Esophagus squamous epithelium (tissue), 5 donors: ENCODE measurements at places on chromosomes 6 and 20. TPM values are rescaled to one million over a fixed set of nuclear protein-coding genes. Genes with fewer than 3 reads are reported as not detected.

Gene RBM24
- 0.61 TPM for total RNA-seq

DNA sequence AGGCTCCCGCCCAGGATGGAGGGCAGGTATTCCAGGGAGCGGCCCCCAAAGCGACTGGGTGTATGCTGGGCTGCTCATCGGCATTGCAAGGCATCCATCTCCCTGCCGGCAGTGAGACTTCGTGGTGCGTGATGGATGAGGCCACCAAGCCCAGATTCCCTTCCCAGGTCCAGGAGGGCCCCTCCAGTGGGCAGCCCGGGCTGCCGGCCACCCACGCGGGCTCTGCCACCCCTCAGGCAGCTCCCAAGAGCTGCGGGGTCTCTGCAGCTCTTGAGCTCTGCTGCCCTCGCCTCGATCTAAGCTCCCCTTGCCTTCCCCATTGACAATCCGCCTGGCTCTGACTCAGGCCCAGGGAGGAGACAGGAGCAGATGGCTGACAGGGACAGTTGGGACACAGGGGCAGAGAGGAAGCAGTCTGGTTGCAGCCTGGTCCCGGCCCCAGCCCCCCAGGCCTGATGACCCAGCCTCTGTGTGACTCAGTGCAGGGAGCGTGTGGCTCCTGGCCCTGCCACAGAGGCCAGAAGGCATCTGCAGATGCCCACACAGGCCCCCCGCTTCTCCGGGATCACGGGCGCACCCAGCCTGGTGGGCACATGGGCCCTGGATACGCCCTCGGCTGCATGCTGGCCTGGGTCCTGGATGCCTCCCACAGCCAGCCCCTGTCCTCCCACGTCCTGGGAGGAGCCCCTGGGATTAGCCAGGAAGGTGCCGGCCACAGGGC, 33.0 kb downstream of the SLCO4A1 start:
- no peak for DNase-seq

GRCh38 chr6:589090-589489, 67.8 kb downstream of the HUS1B start:
- DNase-seq: no peak

- no peak for DNase-seq
Observed at GRCh38 chr6:162177746-162178145, 549.8 kb downstream of the PRKN start.

DNA sequence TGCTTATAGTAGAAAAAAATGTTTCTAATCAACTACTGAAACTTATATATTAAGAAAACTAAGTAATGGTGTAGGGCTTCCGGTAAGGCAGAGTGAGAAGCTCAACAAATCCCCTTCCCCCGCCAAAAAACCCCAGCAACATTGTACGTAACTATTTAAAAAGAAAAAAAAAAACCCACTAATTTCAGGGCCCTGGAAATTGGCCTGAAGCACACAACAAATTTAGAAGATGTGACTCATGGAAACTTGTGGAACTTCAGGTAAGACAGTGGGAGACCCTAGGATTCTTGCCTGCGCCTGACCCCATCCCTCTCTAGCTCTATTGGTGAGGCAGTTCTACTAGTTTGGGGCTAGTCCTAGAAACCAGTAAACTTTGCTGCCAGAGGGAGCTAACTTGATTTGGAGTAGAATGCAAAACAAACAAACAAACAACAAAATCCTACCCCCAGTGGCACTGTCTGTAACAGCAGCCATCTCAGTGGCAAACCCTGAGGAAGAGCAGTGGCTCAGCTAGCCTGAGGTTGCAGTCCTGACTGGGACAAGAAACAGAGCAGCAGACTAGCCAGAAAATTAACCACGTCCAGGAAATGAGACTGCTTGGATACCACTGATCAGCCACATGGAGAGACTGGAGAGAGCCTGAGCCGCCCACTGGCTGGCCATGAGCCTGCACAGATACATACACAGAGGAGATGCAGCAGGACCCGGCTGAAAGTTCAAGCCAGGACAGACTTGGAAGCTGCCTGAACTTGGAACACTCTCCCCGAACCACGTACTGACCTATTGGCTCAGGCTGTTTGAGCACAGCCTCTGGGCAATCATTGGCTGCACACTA, 135.1 kb downstream of the TBXT start:
- DNase-seq: no peak

DNA sequence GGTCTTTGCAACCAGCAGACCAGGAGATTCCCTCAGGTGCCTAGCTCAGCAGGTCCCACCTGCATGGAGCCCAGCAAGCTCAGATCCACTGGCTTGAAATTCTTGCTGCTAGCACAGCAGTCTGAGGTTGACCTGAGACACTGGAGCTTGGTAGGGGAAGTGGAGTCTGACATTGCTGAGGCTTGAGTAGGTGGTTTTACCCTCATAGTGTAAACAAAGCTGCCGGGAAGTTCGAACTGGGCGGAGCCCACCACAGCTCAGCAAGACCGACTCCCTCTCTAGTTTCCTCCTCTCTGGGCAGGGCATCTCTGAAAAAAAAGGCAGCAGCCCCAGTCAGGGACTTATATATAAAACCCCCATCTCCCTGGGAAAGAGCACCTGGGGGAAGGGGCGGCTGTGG, 34.3 kb downstream of the PRSS35 start:
- DNase-seq: no peak

DNA sequence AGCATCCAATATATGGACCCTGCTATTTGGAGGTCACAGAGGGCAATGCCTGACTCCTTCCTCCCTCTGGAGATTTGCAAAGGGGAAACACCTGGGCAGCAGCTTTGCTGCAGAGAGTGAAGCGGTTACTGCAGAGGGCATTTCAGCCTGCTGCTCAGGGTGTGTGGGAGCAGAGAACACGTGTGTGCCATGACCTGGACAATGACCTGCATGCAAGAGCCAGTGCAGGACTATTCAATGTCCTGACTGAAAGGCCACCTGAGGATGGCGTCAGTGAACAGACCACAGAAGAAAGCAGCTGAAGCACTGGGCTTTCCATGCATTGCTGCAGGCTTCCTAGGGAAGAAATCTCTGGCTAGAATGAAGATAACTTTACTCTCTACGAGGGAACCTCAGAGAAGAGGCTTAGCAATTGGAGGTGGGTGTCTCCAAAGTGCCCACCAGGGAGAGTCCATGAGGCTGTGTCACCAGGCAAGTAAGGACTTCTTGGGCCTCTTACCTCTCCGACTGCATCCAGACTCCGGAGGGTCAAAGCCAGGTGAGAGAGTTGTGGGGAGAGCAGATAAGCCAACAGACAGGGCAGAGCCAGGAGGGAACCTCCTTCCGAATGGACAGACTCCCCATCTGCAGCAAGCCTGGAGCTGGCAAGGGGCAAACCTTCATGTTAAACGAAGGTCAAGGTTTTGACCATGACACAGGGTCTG, 52.9 kb upstream of the PMEPA1 start:
- DNase-seq: no peak

GRCh38 chr20:61934716-61935530, 130.8 kb downstream of the TAF4 start:
- DNase-seq: no peak

DNA sequence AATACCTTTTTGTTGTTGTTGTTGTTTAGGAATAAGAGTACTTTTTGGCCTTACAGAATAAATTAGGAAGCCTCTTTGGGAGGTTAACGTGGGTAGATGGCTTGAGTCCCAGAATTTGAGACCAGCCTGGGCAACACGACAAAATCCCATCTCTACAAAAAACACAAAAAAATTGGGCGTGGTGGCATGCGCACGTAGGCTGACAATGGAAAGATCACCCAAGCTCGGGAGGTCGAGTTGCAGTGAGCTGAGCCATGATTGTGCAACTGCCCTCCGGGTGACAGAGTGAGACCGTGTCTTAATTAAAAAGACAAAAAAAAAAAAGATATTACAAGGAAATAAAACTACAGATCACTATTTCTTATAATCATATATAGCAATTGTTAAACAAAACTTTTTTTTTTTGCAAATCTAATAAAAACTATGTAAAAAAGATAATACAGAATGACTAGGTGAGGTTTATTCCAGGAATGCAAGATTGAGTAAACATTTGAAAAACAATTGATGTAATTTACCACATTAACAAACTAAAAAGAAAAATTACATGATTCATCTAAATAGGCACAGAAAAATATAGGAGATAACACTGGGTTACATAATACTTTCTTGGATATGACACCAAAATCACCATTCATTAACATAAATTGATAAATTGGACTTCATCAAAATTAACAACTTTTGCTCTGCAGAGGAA, 43.6 kb upstream of the ASCC3 start:
- no peak for DNase-seq
